ENCODE measurements at places on chromosomes 13 and 19.

GRCh38 chr19:33796164-33796875 is at the start of gene KCTD15:
TSS of gene KCTD15 (plus strand) at chr19:33796870. CDS start at chr19:33800455, 3,585 bp downstream.
- no peak for DNase-seq

DNA sequence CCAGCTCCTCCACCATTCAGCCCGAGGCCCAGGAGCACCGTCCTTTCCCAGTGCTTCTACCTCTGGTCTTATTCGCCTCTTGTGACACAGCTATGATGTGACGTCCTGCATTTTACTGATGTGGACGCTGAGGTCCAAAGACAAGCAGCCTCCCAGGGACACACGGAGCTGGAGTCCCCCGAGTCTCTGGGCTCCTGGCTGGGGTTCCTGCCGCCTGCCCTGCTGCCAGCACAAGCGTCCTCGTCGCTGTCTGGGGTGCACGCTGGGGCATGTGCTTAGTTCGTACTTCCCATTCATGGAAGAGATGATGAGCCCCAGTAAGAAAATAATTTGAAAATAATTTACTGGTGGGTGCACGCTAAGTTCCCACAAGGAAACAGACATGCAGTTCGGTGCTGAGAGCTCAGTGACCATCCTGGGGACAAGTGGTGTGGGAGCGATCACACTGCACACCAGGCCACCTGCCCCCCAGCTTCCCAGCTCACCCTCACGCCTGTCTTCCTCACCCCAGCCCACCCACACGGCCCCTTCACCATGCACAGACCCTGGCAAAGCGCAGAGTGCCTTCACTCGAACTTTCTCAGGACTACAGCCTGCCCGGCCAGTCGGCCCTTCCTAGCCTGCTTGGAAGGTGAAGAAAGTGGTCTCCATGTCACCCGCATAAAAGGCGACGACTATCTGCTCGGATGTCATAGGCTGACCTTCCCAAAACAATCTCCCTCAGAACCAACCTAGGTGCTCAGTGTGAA is 14.2 kb upstream of the CFAP97D2 start:
- no peak for DNase-seq

DNA sequence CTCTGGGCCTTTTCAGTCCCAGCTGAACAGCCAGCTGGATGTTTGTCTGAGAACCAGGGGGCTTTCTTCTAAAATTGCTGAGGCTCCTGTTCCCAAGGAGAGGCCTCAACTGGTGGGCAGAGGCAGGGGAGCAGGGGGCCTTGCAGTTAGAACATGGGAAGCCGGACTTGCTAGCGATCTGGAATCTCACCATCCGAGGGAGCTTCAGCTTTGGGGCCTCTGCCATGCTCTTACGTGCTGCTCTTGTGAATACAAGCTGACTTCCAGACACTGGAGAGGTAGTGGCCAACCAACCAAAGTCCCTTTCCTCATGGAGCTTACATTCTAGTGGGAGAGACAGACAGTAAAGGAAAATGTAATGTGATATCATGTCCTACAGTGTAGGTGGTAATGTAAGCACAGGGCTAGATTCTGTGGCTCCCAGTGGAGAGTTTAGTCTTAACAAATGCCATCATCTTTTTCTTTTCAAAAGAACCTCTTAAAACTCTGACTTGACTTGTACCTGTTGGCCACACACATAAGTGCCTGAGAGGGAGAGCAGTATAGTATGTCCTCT is 22.2 kb downstream of the SHISA2 start:
- no peak for DNase-seq

DNA sequence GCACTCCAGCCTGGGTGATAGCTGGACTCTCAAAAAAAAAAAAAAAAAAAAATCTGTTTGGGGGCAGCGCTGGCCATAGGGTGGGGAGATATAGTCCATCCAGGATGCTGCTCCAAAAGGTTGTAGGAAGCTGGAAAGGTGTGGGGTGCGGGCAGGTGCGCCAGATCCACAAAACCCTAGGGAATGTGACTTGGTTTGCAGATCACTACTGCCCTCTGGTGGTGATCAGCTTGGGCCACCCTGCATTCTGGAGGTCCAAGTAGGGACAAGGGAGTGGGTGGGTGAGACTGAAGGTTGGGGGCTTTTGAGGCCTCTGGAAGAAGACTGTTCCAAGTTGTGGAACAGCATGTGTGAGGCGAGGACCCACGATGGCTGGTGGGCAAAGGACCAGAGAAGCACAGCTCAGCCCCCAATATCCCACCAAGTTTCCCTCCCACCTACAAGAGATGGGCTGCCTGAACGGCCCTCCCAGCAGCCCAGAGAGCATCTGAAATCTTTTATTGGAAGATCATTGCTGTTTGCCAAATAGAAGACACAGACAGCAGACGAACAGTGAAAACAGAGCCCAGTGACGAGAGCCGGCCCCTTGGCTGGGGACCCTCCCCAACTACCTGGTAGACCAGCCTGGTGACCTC is 10.4 kb upstream of the TYK2 start:
- DNase-seq, result peak; percentile 55

GRCh38 chr13:97468331-97468730 is 34.4 kb downstream of the RAP2A start:
- DNase-seq, result no peak

- no peak for DNase-seq
These were observed 13.0 kb downstream of the ZBTB7A start for GRCh38 chr19:4053423-4054324.

- DNase-seq, result no peak
These were observed 13.3 kb downstream of the KCTD15 start for GRCh38 chr19:33809960-33810359.

DNA sequence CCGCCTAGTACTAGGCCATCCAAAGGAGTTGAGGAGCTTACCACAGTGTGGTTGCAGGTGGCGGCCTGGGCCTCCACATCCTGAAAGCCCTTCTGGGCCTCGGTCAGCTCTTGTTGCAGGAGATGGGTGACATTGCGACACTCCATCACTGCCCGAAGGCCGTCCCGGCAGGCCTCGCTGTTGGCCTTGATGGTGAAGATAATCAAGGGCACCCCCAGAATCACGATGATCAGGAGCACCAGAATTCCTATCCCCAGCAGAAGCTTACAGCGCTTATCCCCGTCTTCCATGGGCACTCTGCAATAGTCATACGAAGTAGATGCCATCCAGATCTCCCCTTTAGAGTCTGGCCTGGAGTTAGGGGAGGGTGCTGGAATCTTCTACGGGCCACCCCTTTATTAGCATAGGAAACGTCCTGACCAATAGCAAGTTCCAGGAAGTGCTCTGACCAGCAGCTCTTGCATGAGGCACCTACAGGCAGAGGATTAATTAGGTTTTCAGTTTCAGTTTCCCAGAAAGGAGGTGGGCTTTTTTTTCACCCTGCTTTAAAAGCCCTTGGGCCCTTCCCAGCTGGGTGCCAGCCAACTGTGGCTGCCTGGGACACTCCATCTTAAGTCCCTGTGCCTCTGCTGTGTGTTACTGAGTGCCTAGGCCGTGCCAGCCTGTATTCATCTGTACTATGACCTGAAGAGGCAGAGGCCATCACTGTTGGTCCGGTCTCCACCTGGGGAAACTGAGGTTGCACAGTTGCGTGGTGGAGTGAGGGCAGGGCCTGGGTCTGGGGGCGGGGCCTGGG is at the start of gene BST2:
Gene BST2 (minus strand): TSS at position 381 of the 796 bp plus-strand sequence. CDS start 55 bp downstream, at position 326.
- peak; percentile 33 for DNase-seq

DNA sequence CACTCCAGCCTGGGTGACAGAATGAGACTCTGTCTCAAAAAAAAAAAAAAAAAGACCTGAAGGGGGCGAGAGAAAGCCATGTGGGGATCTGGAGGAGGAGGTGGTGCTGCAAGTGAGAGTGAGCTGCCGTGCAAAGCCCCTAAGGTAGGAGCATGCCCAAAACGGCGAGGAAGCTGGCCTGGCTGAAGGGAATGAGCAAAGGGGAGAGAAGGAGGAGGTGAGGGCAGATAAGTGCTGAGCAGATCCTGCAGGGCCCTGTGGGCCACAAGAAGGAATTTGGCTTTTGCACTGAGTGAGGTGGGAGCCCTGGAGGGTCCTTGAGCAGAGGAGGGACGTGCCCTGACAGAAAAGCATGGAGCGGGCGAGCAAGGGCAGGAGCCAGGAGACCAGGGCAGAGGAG is 19.4 kb upstream of the ADGRE5 start:
- no peak for DNase-seq

GRCh38 chr13:80558074-80558473 is 217.1 kb upstream of the SPRY2 start:
- DNase-seq, result no peak

- no peak for DNase-seq
These were observed 1.7 kb upstream of the CADM4 start for GRCh38 chr19:43641333-43641732.

DNA sequence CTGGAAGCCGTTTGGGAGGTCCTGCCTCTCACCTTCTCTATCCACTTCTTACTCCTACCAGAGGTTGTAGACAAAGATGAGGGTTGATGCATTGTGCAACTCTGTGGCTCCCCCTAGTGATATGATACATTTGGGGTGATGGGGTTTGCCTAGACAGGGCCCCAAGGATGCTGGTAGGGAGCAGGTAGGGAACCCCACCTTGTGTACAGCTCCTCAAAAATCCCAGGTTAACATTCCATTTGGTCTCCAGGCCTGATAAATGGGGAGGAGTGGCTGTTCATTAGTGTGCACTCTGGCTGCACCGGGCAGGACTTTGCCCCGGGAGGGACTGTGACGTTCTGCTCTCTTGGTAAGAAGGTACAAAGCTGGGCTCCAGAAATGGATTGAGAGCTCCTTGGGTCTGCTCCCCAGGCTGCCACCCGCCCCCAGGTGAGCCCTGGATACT is 19.2 kb downstream of the SIGLEC8 start:
- no peak for DNase-seq

DNA sequence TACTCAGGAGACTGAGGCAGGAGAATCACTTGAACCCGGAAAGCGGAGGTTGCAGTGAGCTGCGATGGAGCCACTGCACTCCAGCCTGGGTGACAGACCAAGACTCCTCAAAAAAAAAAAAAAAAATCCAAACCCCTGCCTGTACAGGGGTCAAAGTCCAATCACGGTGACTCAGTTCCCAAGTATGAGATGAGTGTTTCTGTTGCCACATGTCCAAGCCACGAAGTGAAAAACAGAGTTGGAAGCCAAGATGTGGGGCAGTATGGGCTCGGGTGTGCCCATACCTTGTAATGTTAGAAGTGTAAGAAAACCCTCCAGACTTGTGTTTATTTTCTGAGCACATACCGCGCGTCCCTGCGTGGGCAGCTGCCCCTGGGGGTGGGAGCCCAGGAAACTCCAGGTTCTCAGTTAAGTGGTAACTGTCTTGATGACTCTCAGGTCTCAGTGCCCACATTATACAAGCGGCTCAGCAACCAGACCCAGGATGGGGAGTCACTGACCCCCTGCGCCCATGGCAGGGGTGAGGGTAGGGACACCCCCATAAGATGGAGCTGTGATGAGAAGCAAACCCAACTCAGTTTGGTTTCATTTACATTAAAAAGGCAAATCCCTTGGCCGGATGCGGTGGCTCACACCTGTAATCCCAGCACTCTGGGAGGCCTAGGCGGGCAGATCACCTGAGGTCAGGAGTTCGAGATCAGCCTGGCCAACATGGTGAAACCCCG is 1.2 kb upstream of the GPX4 start:
- DNase-seq, result no peak

DNA sequence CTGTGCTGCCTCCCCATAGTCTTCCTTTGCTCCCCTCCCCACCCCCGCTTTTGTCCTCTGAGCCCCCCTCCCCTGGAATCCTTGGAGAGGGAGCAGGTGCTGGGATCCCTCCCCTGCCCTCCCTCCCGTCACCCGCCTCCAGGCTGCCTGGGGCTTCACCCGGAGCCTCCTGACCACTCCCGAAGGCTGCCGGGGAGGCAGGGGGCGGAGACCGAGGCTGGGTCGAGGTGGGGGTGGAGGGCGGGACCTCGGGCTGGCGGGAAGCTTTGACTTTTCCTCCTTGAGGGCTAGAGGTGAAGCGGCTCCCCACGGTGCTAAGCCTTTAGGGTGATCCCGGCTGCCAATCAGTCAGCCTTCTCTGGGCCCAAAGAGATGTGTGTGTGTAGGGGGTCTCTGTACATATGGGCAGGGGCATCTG is 1.5 kb downstream of the KMT5C start:
- peak; percentile 23 for DNase-seq

- no peak for DNase-seq
These were observed 27.4 kb downstream of the CCL25 start for GRCh38 chr19:8079988-8080387.

GRCh38 chr13:111203736-111204389 is 88.8 kb downstream of the ARHGEF7 start:
- DNase-seq, result no peak

DNA sequence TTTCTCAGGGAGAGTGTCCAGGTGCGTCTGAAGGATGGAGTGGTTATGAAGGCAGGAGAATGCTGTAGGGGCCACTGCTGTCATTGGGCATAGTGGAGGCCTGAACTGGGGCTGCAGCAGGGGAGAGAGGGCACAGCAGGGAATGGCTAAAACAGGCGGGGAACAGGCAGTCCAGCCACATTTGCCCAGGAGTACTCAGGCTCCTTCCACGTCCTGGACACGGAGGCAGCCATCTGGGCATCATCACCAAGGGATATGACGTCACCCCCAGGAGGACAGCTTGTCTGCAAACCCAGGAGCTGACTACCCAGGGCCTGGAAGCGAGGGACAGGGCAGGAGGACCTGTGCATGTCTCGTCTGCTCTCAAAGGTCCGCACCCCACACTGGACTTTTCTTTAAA is 22.2 kb downstream of the VSTM2B start:
- no peak for DNase-seq

DNA sequence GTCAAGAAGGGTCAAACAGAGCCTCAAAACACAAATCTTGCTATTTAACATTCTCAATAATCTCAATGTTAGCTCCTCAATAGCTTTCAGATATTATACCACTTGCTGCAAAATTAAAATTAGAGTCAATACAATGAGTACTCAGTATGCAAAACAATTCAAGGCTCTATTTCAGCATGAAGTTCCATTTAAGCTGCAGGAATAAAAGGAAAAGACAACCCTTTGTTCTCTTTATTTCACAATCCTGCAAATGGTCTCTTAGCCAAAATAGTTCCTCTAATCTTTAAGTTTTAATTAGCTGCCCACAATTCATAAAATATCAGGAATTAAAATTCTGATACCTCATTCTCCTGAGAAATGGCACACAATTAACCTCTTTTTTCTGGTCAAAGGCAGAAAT is 40.5 kb upstream of the DCT start:
- no peak for DNase-seq

DNA sequence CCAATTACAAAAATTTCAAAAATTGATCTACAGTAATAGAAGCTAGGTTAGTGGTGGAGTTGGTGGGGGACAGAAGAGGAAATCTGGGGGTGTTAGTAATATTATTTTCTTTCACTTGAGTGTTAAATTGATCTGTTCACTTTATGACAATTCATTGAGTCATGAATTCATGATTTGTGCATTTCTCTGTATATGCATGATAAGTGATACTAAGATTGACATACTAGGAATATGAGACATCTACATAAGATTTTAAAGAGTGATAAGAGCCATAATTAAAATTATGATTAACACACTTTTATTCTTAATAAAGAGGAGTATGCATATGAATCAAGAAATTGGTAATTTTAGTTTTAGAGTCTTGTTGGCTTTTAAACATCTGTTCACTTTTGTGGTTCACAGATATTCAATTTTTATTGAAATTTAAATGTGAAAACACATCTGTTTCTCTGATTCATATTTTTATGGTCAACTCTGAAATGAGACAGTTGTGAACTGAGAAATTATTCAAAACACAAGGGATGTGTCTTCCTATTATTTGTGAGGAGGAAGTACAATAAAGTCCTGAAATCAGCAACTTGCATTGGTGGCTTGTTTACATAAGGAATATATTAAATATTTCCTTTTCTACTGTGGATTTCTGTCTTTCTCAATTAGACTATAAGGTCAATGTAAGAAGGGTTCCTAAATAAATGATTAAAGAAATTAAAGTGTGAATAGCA is 196.5 kb downstream of the ITGBL1 start:
- DNase-seq, result no peak
